ENCODE measurements at places on chromosomes 3 and 15.
A peak's percentile ranks its signal among the peaks of the same experiment; 100 is the strongest.

DNA sequence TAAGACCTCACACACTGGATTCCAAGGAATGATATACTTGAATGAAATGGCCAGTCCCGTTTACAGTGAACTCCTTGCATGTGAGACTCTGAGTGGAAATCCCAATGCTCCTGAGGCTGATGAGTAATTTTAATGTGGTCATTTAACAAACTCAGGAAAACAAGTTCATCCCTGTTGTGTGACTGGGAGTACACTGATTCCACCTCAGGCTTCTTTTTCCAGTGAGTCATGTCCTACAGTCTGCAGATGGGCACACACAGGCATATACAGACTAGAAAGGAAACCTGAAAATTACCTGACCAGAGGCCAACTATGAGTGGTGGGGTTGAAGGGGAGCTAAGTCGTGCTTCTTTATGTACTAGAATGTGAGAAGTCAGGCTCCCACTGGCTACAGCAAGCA, 5.8 kb downstream of the SQOR start:
- no peaks in the 10 kb centered on the region for H3K36me3 ChIP-seq
- H3K4me3 ChIP-seq, result no peak overlapping the region
- H3K27ac ChIP-seq, result no peak overlapping the region
- peaks cover 4% of the 10 kb centered on the region for H3K4me1 ChIP-seq
- peaks cover 16% of the 10 kb centered on the region for H3K27me3 ChIP-seq
- DNase-seq, result no peak

- H3K36me3 ChIP-seq, result no peaks in the 10 kb centered on the region
- no peaks in the 10 kb centered on the region for H3K4me1 ChIP-seq
- no peaks in the 10 kb centered on the region for H3K27me3 ChIP-seq
- no peak overlapping the region for H3K27ac ChIP-seq
- H3K4me3 ChIP-seq, result no peak overlapping the region
- DNase-seq, result no peak
Measured at GRCh38 chr3:173044998-173045397, 96.0 kb downstream of the SPATA16 start.

GRCh38 chr15:79049416-79049815, 41.2 kb downstream of the RASGRF1 start:
- H3K27ac ChIP-seq, result no peak overlapping the region
- DNase-seq, result no peak
- no peak overlapping the region for H3K4me3 ChIP-seq
- H3K27me3 ChIP-seq, result peaks cover 50% of the 10 kb centered on the region
- H3K36me3 ChIP-seq, result no peaks in the 10 kb centered on the region

DNA sequence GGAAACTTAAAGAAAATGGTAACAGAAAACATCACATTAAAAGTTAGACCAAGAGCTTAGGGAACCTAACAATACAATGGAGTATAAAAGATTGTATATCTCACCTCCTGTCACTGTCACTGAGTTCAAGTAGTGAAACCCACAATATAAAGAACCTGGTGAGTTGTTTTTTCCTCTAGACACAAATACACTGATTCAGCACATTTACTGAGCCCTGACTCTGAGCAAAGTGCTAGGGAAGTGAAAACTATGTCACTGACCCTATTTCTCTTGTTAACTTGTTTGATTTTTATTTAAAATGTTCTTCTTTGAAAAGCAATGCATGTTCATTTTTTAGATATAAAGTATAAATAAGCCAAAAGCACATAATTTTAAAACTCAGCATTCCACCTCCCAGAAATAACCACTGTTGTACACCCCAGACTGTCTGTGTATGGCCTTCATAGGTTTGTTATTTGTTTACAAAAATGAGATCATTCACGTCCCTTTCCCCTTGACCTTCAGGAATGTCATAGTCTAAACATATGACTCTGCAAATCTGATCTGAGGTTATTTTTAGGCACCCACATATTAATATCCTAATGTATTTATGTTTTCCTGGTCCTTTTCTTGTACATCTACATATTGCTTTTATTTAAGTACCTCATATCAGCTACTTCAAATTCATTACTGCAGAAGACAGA, 69.2 kb upstream of the CSTA start:
- H3K4me3 ChIP-seq, result no peak overlapping the region
- DNase-seq, result no peak
- H3K4me1 ChIP-seq, result no peaks in the 10 kb centered on the region
- no peaks in the 10 kb centered on the region for H3K27me3 ChIP-seq

GRCh38 chr3:69255928-69256327, 130.0 kb downstream of the FRMD4B start:
- H3K4me1 ChIP-seq, result no peaks in the 10 kb centered on the region
- H3K4me3 ChIP-seq, result no peak overlapping the region
- H3K27ac ChIP-seq, result no peak overlapping the region
- H3K27me3 ChIP-seq, result no peaks in the 10 kb centered on the region
- no peak for DNase-seq

GRCh38 chr3:193572426-193572908, 17.8 kb upstream of the ATP13A4 start:
- peak; percentile 46 for DNase-seq
- no peak overlapping the region for H3K4me3 ChIP-seq
- H3K27ac ChIP-seq, result no peak overlapping the region
- no peaks in the 10 kb centered on the region for H3K4me1 ChIP-seq
- H3K27me3 ChIP-seq, result peaks cover 4% of the 10 kb centered on the region

DNA sequence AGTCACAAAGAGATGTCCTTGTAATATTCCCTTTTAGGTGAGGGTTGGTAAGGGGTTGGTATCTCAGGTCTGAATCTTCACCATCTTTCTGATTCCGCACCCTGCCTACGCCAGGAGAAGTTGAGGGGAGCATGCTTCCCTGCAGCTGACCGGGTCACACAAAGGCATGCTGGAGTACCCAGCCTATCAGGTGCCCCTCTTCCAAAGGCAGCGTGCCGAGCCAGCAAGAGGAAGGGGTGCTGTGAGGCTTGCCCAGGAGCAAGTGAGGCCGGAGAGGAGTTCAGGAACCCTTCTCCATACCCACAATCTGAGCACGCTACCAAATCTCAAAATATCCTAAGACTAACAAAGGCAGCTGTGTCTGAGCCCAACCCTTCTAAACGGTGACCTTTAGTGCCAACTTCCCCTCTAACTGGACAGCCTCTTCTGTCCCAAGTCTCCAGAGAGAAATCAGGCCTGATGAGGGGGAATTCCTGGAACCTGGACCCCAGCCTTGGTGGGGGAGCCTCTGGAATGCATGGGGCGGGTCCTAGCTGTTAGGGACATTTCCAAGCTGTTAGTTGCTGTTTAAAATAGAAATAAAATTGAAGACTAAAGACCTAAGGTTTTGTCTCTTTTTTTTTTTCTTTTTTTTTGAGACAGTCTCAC, 19.8 kb downstream of the TYRO3 start:
- H3K27ac ChIP-seq, result no peak overlapping the region
- peaks cover 3% of the 10 kb centered on the region for H3K4me1 ChIP-seq
- no peaks in the 10 kb centered on the region for H3K27me3 ChIP-seq

DNA sequence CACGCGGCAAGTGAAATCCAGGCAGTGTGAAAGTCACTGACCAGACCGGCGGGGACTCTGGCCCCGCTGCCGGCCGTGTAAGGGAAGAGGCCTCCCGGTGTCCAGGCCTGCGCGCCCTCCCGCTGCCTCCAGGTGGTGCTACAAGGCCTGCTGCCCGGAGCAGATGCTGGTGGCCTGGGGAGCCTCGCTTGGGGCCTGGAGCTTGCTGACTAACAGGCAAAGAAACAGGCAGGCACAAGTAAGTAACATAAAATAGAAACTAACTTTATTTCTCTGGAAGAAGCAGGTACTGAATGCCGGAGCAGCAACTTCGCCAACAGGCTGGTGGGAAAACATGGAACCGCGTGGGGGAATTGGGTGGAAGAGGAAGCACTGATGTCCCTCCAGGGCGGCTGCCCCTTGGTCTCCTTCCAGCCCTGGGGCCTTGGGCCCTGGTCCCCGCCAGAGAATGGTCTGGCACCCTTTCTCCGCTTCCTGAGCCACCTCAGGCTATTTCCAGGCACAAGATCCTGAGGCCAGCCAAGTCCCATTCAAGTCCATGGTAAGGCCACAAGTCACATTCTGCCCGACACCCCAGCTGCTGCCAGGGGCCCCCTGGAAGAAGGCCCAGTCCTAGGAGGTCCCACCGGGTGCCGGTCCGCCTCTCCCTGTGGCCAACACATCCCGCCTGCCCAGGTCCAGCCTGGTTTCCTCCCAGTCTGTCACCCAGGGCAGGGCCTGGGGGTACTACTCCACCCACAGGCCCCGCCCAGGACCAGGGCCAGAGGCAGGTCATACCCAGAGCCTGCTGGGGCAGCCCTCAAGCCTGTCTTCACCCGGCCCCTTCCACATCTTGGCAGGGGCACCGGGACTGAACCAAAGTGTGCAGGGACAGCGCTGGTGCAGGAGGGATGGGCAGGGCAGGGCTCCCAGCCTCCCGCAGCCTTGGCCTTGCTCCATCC, 45.0 kb downstream of the TNK2 start:
- no peak overlapping the region for H3K27ac ChIP-seq
- peaks cover 10% of the 10 kb centered on the region for H3K36me3 ChIP-seq
- H3K27me3 ChIP-seq, result no peaks in the 10 kb centered on the region
- H3K4me3 ChIP-seq, result no peak overlapping the region
- DNase-seq, result peak; percentile 85
- peaks cover 35% of the 10 kb centered on the region for H3K4me1 ChIP-seq

DNA sequence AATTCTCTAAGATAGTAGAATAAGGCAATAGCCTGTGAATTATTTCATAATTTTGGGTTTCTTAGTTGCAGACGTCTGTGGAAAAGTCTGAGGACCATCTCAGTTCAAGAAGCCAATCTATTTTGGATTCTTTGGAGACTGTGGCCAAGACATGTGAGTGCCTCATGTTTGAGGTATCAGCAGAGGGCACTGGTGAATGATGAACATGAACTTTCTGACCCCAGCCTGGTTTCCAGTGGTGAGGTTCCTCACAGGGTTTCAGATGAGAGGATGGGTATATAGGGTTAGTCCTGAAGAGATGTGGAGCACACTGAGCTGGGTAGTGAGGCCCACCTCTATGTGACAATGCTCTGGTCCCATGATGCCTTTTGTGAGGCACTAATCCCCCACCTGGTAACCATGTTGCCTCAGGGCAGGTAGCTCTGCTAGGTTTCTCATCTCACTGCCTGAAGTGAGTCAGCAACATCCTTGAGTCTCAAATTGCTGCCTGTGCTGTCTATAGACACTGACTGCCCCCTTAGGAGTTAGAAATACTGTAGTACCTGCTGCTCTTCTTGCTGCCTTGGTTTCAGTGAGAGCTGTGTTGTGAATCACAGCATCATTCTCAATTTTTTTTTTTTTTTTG, 32.3 kb downstream of the C3orf62 start:
- peaks cover 12% of the 10 kb centered on the region for H3K4me1 ChIP-seq
- H3K36me3 ChIP-seq, result no peaks in the 10 kb centered on the region
- DNase-seq, result no peak
- H3K27ac ChIP-seq, result no peak overlapping the region
- no peak overlapping the region for H3K4me3 ChIP-seq

GRCh38 chr15:75207618-75208500, 6.2 kb downstream of the C15orf39 start:
- no peak overlapping the region for H3K4me3 ChIP-seq
- H3K27me3 ChIP-seq, result no peaks in the 10 kb centered on the region
- no peak overlapping the region for H3K27ac ChIP-seq
- H3K4me1 ChIP-seq, result peaks cover 23% of the 10 kb centered on the region
- peaks cover 78% of the 10 kb centered on the region for H3K36me3 ChIP-seq

DNA sequence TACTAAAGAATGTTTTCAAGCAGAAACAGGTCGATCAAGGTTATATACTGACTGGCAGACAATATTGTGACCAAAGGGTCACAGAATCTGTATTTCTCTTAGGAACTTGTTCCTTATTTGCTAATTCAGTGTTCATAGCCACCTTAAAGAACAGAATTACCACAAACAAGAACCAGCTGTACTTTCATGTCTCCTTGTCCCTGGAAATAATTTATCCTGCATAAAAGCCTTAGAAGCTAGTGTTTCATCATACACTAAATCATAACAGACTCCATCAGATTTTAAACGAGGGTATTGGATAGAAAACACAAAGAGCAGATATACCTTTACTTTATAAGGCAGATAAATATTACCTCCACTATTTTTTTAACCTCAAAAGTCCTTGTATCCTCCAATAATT, 6.4 kb downstream of the DNAJC19 start:
- no peaks in the 10 kb centered on the region for H3K27me3 ChIP-seq
- H3K4me3 ChIP-seq, result no peak overlapping the region
- H3K4me1 ChIP-seq, result no peaks in the 10 kb centered on the region
- no peak overlapping the region for H3K27ac ChIP-seq
- no peak for DNase-seq

GRCh38 chr3:52886049-52886730, 11.2 kb downstream of the STIMATE start:
- no peak for DNase-seq
- H3K4me3 ChIP-seq, result no peak overlapping the region
- no peaks in the 10 kb centered on the region for H3K4me1 ChIP-seq
- H3K36me3 ChIP-seq, result no peaks in the 10 kb centered on the region

DNA sequence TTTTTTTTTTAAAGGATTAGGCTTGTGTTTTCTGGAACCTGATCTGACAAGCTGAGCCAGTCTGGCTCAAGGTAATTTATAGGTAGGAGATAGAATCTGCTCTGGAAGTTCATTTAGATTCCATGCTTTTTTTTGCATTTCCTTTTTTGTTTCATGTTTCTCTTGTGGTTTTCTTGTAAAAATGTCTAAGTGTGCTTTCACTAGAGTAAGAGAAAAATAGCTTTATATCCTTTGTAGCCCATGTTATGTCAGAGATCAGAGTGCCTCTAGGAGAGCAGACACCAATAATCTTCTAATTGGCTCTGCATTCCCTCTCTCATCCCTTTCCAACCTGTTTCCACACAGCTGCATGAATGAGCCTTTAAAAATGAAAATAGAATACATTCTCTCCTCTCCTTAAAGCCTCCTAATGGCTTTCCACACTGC, 389.8 kb upstream of the KCNMB2 start:
- no peaks in the 10 kb centered on the region for H3K36me3 ChIP-seq
- no peak overlapping the region for H3K27ac ChIP-seq
- H3K4me3 ChIP-seq, result no peak overlapping the region
- DNase-seq, result no peak
- no peaks in the 10 kb centered on the region for H3K4me1 ChIP-seq

GRCh38 chr15:32866454-32867312, 148.9 kb downstream of the GREM1 start:
- H3K4me1 ChIP-seq, result peaks cover 14% of the 10 kb centered on the region
- no peaks in the 10 kb centered on the region for H3K27me3 ChIP-seq
- no peaks in the 10 kb centered on the region for H3K36me3 ChIP-seq
- H3K27ac ChIP-seq, result peak overlapping the region; percentile 45
- H3K4me3 ChIP-seq, result no peak overlapping the region

DNA sequence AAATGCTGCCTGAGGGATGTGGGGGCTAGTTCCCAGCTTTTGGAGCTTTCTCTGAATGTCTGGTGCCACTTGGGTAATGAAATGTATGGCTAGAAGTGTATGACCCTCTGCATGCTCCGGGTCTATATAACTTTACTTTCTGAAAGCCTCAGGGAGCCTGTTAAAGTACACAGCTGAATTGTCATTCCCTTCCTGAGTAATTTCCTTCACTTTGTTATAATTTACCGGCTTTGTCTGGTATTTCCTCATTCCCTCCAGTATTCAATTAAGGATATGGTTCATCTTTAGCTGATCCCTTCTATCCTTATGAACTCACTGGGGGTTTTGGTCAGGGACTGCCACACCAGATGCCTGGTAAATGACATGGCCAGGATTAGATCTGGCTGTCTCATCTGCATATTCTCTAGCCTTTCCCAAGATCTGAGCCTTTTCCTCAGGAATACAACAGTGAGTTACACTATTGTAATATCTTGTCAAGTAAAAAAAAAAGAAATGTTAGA, 620.3 kb downstream of the ZPLD1 start:
- no peaks in the 10 kb centered on the region for H3K36me3 ChIP-seq
- no peak overlapping the region for H3K4me3 ChIP-seq
- no peaks in the 10 kb centered on the region for H3K27me3 ChIP-seq
- H3K27ac ChIP-seq, result no peak overlapping the region
- DNase-seq, result no peak

Measured in K562 (cell line).